Activated naive CD8-positive, alpha-beta T cell treated with anti-CD3 and anti-CD28 coated beads, Interleukin-2, amount 50 U/mL, for 24 hours (primary cell): ENCODE measurements at places on chromosomes 1 and 21.
A peak's percentile ranks its signal among the peaks of the same experiment; 100 is the strongest.

GRCh38 chr1:117167402-117167801, 43.3 kb downstream of the VTCN1 start:
- peaks cover 6% of the 10 kb centered on the region for H3K4me1 ChIP-seq
- peaks cover 7% of the 10 kb centered on the region for H3K27me3 ChIP-seq
- H3K36me3 ChIP-seq = no peaks in the 10 kb centered on the region
- no peak overlapping the region for H3K27ac ChIP-seq

GRCh38 chr1:85585799-85586198, 5.2 kb downstream of the CCN1 start:
- peaks cover 36% of the 10 kb centered on the region for H3K27me3 ChIP-seq
- H3K4me3 ChIP-seq = no peak overlapping the region
- peaks cover 8% of the 10 kb centered on the region for H3K36me3 ChIP-seq

DNA sequence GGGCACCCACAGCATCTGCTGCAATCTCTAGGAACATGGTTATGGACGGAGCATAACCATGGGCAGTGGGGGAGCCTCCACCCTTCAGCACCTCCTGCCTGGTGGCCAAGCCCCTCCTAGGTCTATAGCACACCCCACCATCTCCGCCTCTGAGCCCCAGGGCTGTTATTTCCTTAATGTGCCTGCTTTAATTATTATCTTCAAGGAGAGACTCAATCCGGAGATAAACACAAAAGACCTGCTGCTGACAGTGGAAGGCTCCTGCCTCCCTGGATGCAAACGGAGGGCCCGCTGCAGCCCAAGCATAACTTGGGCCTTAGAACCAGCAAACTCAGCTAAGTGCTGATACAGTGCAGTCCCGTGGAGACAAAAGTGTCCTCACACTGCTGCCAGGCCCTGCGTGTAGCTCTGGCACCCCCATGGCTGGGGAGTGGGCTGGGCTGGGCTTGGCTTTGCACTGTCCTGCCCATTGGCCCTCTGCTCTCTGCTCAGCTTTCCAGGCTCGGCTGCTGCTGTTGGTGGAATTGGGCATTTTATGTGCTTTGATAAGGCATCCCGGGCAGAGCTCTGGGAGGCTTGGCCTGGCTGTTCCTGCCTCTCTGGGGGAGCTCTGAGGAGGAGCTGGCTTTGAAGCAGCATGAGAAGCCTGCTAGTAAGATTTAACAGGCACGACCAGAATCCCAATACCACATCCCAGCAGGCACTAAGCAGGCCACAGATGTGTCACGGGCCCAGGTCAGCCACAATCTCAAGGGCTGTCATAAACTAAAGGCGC, 620.2 kb downstream of the PTPRU start:
- H3K27ac ChIP-seq = no peak overlapping the region
- H3K4me3 ChIP-seq = no peak overlapping the region
- H3K27me3 ChIP-seq = peaks cover 7% of the 10 kb centered on the region
- DNase-seq = no peak

DNA sequence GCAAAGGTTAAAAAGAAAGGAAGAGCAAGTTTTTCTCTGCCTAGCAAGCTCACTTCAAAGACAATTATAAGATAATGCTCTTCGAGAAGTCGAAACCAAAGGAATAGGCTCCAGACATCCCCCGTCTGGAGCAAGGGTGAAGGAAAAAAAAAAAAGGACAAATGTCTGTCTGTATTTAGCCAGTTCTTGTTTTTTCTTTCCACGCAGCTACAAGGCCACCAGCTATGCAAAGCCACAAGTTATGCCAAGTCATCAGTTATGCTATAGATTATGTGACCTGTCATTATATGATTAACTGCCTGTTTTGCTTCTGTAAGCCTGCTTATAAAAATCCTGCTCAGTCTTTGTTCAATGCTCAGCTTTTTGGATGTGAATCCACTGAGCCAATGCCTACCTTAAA, 2.4 kb upstream of the THEM5 start:
- H3K27me3 ChIP-seq = no peaks in the 10 kb centered on the region
- H3K36me3 ChIP-seq = no peaks in the 10 kb centered on the region
- no peak for DNase-seq
- no peak overlapping the region for H3K4me3 ChIP-seq

GRCh38 chr1:21666576-21667320, 2.4 kb downstream of the RAP1GAP start:
- no peak for DNase-seq
- H3K27ac ChIP-seq = no peak overlapping the region
- no peaks in the 10 kb centered on the region for H3K36me3 ChIP-seq
- H3K27me3 ChIP-seq = peaks cover 48% of the 10 kb centered on the region
- no peak overlapping the region for H3K4me3 ChIP-seq
- H3K4me1 ChIP-seq = peaks cover 9% of the 10 kb centered on the region

DNA sequence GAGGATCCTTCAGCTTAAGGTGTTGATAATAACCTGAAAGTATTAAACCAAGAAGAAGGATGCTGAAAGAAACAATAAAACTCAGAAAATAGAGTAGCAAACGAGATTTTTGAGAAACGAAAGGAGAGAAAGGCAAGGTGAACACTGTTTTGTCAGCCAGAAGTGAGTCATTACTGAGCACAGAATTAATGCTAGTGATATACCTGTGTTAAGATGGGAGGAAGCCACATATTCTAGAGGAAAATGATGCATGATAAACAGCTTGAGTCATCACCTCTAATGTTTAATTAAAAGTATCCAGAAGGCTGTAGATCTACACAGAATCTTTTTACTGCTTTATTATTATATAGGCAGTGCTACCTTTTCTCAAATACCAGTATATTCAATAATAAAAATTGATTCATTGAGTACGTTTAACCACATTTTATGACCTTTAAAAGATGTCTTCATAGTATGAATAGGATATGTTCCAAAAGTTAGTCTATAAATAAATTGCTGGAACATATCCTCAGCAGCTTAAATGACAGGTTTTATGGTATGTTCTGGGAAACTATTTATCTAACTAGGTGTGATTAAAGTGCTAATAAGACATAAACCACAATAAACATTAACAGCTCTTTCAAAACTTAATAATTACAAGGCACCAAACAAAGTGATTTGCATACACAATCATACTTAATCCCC, 10.3 kb downstream of the SH3GLB1 start:
- peaks cover 11% of the 10 kb centered on the region for H3K36me3 ChIP-seq
- no peak overlapping the region for H3K27ac ChIP-seq
- H3K4me1 ChIP-seq = peaks cover 30% of the 10 kb centered on the region
- no peaks in the 10 kb centered on the region for H3K27me3 ChIP-seq

DNA sequence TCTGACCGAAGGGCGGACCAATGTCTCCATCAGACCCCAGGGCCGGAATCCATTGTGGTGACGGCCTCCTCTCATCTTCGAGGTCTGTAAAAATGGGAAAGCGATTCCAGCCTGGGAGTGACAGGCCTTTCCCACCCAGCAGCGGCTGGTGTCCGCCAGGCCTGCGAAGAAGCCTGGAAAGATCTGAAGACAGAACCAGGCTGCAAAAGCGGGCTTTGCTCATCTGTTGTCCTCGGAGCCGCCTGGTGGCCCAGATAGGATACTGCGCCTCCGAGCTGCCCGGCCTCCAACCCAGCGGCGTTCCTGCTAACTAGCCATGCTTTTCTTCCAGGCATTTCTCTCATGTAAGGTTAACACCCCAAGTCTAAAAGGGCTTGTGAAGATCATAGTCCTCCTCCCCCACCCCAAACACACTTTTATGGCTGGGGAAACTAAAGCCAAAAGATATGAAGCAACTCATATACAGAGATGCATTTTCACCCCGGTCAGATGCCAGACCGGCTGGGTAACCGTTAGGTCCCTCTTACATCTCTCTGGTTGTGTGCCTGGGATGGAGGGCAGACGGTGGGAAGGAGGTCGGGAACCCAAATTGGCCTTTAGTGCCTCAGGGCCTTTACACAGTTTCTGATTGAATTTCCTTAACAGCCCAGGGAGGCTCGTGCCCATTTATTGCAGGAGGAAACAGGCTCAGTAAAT, 1.9 kb upstream of the DHRS3 start:
- peaks cover 1% of the 10 kb centered on the region for H3K27me3 ChIP-seq
- peak overlapping the region; percentile 96 for H3K4me3 ChIP-seq

DNA sequence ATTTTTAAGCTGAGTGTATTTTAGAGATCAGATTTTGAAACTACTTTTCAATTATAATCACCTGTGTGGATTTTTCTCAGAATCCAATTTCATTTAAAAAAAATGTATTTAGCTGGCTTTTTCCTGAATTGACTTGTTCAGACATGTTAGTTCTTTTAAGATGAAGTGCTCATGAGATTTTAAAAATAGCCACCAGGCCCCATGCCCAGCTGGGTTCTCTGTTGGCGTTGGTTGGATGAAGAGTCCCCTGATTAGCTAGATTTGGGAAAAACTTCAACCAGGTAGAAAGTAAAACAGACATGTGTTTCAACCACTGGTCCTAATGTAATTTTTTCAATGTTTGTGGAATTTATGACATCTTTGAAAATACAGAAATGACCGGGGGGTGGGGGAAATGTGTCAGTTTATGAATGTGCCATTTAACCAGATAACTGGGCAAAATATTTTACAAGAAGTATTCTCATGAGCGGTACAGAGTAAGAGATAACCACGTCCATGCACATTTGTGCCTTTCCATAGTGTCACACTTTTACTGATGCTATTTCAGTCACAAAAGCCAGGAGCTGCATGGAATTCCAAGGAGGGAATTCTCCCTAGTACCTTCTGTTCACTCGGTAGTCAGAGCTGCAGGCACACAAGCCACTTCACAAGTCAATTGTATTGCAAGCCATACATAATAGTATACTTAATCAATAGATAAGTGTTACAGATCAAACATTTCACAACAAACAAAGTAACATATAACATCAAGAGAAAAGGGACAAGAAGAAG, 51.1 kb downstream of the KCNK1 start:
- DNase-seq = no peak
- no peaks in the 10 kb centered on the region for H3K4me1 ChIP-seq
- no peak overlapping the region for H3K27ac ChIP-seq
- no peaks in the 10 kb centered on the region for H3K36me3 ChIP-seq
- peaks cover 2% of the 10 kb centered on the region for H3K27me3 ChIP-seq

- H3K27me3 ChIP-seq = peaks cover 22% of the 10 kb centered on the region
- H3K27ac ChIP-seq = no peak overlapping the region
- DNase-seq = no peak
- no peaks in the 10 kb centered on the region for H3K36me3 ChIP-seq
Observed at GRCh38 chr1:17516303-17517214, 22.9 kb upstream of the ARHGEF10L start.

DNA sequence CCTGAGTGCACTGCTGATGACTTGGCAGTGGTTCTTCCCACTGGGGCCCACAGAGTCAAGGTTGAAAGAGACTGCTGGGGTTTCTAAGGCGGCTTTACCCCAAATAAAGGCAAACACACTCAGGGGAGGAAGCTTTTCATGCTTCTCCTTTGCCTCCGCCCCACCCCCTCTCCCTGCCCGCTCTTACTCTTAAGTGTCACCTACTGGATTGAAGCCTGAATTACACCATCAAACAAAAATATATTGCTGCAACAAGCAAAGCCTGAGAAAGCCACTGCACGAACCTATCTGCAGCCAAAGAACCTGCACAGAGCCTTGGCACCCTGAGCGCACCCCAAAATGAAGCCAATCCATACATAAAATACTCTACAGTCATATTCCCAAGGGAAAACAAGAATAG, 63.1 kb downstream of the PTGFR start:
- no peak overlapping the region for H3K27ac ChIP-seq
- no peaks in the 10 kb centered on the region for H3K36me3 ChIP-seq
- no peaks in the 10 kb centered on the region for H3K4me1 ChIP-seq
- DNase-seq = no peak
- no peak overlapping the region for H3K4me3 ChIP-seq

- no peak overlapping the region for H3K4me3 ChIP-seq
- H3K27ac ChIP-seq = no peak overlapping the region
- DNase-seq = no peak
Observed at GRCh38 chr1:68464891-68465290, 15.1 kb upstream of the RPE65 start.

- no peak overlapping the region for H3K4me3 ChIP-seq
- no peak for DNase-seq
- no peaks in the 10 kb centered on the region for H3K27me3 ChIP-seq
- H3K27ac ChIP-seq = no peak overlapping the region
- H3K4me1 ChIP-seq = peaks cover 21% of the 10 kb centered on the region
Observed at GRCh38 chr21:46428286-46428685, 30.4 kb upstream of the DIP2A start.

DNA sequence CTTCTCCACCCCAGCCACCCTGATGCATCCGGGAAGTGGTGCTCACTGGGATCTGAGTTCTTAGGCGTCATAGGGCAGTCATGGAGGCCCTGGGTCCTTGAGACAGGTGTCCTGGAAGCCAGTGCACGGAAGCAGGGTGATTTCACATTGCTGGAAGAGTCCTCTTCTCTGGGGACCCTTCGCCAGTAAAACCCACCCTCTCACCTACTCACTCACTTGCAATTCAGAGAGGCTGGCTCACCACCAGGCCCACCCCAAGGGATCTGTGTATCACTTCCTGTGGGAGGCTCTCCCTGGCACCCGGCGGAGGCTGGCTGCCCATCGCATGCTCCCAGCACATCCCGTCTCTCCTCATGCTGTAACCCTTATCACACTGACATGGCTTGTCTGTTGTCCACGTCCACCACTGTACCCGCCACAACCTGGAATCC, 40.2 kb upstream of the EPS8L3 start:
- no peak overlapping the region for H3K27ac ChIP-seq
- no peak overlapping the region for H3K4me3 ChIP-seq
- no peak for DNase-seq
- H3K4me1 ChIP-seq = peaks cover 56% of the 10 kb centered on the region
- no peaks in the 10 kb centered on the region for H3K27me3 ChIP-seq

GRCh38 chr1:159929155-159930051, 4.1 kb upstream of the TAGLN2 start:
- H3K27ac ChIP-seq = no peak overlapping the region
- H3K36me3 ChIP-seq = peaks cover 2% of the 10 kb centered on the region
- no peak for DNase-seq

DNA sequence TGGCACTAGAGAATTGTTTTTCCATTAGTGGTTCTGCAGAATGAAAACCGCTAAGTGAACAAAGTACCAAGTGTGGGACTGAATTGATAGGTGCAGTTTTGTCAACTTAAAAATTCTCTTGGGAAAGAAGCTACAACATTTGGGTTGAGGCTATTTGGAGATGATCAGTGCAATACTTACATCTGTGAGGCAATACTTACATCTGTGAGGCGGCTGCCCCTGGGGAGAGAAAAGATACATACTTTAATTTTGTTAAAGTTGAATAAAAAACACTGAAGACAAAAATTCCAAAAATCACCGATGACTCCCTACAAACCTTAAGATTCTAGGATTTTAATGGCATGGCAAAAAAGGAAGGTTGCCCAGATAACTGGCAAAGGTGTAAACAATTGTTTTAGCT, 1.7 kb downstream of the CFAP410 start:
- no peaks in the 10 kb centered on the region for H3K36me3 ChIP-seq
- no peak overlapping the region for H3K27ac ChIP-seq
- H3K4me1 ChIP-seq = peaks cover 14% of the 10 kb centered on the region
- no peak for DNase-seq
- H3K4me3 ChIP-seq = no peak overlapping the region

DNA sequence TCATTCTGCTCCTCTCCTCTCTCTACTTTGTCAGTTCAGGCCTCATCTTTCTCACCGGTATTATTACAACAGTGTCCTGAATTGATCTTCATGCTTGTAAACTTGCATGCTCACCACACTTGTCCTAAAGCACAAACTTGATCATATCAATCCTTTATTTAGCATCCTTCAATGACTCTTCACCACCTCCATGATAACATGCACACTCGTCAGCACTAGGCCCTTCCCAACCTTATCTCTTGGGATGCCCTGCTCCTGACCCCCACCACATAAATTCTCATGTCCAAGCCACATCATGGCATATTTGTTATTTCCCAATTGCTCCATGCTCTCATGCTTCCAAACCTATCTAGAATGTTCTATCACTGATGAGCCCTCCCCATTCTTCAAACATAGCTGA, 103.1 kb downstream of the ENAH start:
- no peak overlapping the region for H3K27ac ChIP-seq
- no peak for DNase-seq
- H3K27me3 ChIP-seq = no peaks in the 10 kb centered on the region
